ENCODE measurements at places on chromosomes 16 and 17.

GRCh38 chr17:75472119-75472518, 15.7 kb downstream of the TMEM94 start:
- no peak for DNase-seq

- DNase-seq, result no peak
These were observed 19.8 kb upstream of the ADCY7 start for GRCh38 chr16:50246299-50247122.

- no peak for DNase-seq
These were observed 16.1 kb downstream of the NAGPA start for GRCh38 chr16:5017678-5017969.

- no peak for DNase-seq
These were observed 10.0 kb upstream of the SDK2 start for GRCh38 chr17:73654241-73654640.

GRCh38 chr17:19549746-19550623, 16.3 kb downstream of the SLC47A1 start:
- no peak for DNase-seq

All from head of caudate nucleus (tissue), 42 donors.